ENCODE measurements at places on chromosomes 7 and 10.

GRCh38 chr7:104207348-104207730 lies 474 bp downstream of the ORC5 start:
- DNase-seq: peak; percentile 60

GRCh38 chr7:20350518-20350951 lies 19.8 kb downstream of the ITGB8 start:
- peak; percentile 32 for DNase-seq

- DNase-seq: no peak
These were observed 68.6 kb upstream of the AFAP1L2 start for GRCh38 chr10:114472877-114473253.

- DNase-seq: peak; percentile 95
These were observed 60.2 kb downstream of the MAD1L1 start for GRCh38 chr7:2172311-2173188.

- DNase-seq: no peak
These were observed 1396.3 kb downstream of the GATA3 start for GRCh38 chr10:9450801-9451200.

DNA sequence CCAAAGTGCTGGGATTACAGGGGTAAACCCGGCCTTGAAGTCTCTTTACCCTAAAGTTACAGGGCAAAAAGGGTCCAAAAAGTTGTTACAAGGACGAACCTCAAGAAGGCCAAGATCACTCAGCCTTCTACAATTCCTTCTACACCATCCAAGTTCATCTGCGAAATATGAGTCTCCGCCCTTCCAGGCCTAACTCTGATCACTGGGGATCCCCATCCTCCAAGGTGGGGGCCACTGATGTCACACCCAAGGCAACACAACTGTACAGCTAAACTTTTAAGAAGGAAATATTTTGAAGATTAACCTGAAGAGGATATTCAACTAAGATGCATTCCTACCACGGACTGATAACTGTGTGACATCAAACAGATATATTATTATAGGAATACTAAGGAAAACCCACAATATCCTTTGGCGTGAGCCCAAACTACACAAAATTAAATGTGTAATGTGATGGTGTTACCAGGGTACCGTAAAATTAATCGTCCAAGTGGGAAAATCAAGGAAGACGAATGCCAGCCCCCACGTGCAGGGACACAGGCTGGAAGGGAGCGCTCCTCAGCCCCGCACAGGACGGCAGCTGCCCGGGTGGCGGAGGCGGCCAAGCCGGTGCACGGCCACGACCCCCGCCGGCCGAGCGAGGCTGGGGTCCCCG lies 1.0 kb downstream of the PAXIP1 start:
- peak; percentile 34 for DNase-seq

DNA sequence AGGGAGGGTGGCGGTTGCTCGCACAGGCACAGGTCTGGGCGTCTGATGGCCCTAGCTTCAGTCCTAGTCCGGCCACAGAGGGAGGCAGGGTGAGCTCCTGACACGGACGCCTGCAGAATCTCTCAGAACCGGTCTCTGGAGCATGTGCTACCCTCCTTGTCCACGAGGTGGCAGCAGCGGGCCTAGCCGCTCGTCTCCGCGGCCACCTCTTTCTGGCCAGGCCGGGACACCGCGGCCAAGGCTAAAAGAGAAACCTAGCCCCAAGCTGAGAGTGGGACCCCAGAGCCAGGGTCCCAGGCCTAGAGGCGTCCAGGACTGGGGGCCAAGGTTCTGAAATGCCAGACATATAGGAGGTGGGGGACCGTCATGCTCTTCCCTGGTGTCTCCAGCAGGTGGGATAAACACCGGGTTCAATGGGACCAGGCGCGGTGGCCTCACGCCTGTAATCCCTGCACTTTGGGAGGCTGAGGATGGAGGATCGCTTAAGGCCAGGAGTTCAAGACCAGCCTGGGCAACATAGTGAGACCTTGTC lies 3.2 kb upstream of the LAT2 start:
- DNase-seq: peak; percentile 92

DNA sequence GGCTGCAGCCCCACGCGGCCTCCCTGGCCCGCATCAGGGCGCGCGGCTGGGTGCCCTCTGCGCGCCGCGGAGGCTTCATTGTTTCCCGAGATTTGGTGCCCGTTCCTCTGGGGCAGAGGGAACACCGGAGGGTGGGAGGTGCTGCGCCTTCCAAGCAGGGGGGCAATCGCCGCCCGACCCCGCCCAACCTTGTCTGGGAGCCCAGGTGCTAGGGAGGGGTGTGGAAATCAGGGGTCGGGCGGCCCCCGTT lies 1.0 kb upstream of the NRP1 start:
- DNase-seq: peak; percentile 68

DNA sequence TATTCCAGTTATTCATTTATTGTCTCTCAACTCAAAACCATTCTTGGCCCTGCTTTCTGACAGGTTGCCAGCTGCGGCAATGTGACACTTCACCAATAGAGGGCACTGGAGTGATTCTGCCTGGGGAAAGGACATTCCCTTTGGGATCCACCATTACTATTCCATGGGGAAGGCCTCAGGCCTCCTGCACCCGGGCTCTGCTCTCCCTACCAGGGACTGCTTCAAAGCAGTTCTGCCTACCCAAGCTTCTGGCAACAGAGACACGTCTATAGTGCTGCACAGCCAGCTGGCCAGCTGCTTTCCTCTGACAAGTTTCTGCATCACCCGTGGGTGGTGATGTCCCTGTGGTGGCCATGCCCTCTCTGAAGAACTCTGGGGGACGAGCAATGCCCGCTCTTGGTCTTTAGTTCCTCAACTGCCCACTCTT lies 163.8 kb downstream of the ELMO1 start:
- no peak for DNase-seq

DNA sequence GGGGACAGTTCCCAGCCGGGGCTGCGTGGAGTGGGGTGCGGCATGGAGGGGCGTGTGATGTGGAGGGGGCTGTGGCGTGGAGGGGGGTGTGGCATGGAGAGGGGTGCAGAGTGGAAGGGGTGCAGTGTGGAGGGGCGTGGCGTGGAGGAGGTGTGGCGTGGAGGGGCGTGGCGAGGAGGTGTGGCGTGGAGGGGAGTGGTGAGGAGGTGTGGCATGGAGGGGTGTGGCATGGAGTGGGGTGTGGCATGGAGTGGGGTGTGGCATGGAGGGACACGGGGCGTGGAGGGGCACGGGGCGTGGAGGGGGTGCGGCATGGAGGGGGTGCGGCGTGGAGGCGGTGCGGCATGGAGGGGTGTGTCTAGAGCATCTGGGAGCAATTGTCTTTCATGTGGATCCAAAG lies 33.6 kb downstream of the NKX6-2 start:
- DNase-seq: no peak
